ENCODE measurements at places on chromosomes 7 and 10.

DNA sequence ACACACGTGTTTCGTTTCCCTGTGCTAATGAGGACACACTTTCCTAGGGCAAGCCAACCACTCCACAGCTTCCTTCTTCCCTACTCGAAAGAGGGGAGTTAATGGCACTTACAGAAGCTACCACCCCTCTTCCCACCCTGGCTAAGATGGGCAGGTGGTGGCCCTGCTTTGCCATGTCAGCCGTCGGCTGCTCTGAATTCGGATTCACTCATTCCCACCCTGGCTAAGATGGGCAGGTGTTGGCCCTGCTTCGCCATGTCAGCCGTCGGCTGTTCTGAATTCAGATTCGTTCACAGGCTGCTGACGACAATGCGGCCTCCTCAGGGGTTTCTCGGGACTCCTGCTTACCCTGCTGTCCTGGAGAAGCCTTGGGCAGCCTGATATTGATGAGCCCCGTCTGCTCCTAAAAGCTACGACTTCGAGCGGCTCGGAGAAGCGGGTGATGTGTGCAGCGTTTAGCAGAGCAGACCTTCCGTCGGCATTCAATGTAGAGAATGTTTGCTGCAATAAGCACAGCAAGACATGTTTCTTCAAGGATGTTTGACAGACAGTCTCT, 56.2 kb upstream of the PPP2R2D start:
- no peak for DNase-seq

DNA sequence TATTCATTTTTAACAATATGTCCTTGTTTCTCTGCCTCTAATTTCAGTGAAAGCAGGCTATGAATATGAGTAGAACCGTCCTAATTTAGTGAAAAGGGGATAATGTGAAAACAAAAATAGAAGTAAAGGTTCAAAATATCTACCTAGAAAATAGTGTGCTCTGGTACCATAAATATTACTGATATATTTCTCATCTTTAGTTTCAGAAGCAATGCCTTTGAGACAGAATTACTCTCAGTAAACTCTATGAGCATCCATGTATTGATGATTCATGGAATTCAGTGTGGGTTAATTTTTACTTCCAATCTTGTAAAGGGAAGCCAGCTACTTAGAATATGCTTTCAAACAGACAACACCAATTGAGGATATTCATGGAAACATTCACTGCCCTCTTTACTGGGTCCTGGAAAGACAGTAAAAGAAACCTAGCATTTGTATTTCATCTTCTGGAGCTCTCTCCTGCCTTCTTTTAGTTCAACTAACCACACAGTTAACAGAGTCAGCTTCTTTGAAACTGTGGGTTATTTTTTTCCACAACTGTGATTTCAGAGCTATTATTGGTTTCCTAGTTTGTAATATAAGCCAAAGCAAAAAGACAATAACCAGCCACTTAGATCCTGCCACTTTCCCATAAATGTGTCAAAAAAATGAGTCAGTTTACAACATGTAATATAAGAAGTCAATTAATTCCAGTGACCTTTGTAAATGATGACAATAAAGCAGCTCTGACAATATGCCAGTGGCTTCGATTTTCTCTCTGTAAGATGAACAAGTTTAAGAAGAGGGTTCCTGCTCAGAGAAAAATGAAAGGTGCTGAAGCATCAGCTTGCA, 1.7 kb downstream of the LRRN3 start:
- DNase-seq = no peak

- DNase-seq = no peak
These were observed 120.1 kb downstream of the LRRN3 start for GRCh38 chr7:111210996-111211395.

DNA sequence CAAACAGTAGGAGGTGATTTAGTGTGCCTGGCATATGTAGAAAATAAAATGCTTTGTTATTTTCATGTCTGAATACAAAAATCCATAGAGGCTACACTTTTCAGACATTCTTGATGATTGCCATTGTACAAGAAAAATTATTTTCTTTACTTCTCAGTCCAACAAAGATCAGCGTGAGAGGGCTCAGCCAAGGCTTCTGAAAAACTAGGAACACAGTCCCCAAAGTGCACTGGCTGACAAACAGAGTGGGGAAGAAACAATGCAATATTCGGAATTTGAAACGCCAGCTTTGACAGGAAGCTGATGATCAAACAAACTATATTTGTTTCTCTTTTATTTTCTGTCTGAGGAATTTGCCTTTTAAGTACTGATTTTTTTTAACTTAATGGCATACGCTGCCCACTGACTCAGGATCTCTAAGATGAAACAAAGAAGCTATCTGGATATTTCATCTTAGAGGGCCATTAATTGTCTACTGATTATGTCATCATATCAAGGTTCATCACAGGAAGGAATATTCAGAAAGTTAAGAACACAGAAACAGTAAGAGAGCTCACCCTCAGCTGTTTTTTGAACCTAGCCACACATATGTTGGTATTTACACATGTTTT, 197.0 kb upstream of the INHBA start:
- DNase-seq = no peak

DNA sequence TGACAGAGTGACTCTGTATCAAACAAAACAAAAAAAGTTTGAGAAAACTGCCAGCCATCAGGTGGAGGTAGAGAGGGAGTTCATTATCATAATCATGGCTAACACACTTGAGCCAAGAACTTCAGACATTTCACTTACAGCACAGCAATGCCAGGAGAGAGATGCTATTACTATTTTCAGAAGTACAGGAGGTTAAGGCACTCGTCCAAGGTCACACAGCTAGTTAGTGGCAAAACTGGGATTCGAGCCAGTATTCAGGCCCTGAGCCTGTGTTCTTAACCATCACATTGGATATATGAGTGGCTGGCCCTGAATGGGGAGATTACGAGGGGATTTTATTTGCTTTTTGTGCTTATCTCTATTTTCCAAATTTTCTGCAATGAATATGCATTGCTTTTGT, 24.8 kb upstream of the UNC5B start:
- no peak for DNase-seq

DNA sequence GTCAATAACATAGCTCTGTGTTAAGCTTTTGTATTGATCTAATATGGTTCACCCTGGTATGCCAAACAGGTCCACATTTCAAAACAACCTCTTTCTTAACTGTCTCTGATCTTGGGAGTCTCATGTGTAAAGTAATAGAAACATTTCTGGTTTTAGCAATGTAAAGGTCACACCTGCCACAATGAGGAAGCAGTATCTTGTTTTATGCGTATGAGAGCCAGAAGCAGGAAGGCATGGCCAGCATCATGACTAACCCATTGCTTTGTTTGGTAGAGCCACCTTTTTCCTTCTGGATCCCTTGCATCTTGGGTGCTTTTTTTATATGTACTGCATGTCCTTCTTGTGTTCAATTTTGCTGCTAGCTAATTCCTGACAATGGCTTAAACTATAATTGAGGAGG, 411.3 kb upstream of the SEMA3C start:
- no peak for DNase-seq

DNA sequence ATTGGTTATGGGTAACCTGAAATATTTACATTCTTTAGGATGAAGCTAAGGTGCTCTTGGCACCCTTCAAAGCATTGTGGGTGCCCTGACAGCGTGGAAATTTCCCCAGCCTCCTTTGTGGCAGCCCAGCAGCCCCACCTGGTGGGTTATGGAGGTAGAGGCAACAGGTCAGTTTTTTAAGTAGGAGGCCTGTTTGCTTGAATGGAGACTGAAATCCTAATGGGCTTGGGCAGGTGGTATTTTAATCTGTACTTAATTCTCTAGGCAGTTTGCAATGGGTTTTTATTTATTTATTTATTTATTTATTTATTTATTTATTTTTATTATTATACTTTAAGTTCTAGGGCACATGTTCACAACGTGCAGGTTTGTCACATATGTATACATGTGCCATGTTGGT, 139.4 kb downstream of the EPC1 start:
- DNase-seq = no peak

Data from NCI-H2029 treated with DMSO at 0.1 percent for 48 hours (cell line).